ENCODE measurements at places on chromosomes 1 and 21. TPM values are rescaled to one million over a fixed set of nuclear protein-coding genes. Genes with fewer than 3 reads are reported as not detected.

DNA sequence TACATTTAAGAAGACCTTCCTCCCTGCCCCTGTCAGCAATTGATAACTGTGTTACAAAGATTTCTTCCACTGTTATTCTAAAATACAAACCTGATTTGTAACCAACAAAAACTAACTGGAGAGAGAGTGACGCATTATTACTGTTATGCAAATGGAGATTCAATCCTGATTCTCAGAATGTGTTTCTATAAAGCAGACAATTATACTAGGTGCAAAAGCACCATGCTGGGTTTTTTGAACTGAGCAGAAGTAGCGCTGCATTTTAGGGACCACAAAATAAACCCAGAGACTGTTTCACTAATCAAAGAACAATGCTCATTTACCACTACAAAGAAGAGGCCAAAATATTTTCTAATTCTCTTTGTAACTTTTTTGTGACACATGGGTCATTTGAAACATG lies 13.6 kb upstream of the GBP6 start:
- no peak for DNase-seq

DNA sequence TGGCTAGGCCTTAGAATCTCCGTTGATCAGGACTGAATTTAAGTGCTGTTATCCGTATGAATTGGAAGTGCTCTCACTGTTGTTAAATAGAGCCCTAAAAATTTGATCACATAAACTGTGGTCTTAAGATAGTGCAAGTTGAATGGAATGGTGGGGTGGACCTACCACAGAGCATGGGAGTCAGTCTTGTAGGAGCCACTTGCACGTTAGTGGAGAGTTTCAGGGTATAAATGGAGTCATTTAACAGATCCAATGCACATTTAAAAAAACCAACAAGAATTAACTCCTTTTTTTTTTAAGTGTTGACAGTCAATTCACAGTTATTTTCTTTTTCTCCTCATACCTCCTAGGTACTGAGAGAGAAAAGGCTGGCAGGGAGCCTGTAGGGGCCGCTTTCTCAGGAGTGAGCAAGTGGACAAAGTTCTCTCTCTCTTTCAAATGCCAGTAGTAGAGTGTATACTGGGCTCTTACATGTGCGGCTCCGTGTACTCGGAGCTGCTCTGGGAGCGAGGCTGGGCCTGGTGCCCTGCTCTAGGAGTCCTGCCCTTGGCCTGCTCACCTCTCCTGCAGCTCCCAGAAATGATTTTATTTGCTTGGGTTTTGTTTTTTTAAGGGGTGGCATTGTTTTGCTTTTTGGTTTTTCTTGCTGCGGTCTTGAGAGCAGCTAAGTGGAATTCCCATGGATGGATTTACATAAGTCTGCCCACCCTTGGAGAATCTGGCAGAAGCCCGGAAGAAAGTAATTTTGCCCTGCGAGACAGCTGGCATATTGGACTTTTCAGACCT lies 91.3 kb downstream of the ATP5PO start:
- DNase-seq = no peak

The DEPDC1 gene
- polyA plus RNA-seq = 9.8 TPM

The SLC9C2 gene
- not detected for polyA plus RNA-seq

- DNase-seq = no peak
Observed at GRCh38 chr1:1778663-1779319, 521 bp upstream of the NADK start.

The TFF3 gene
- not detected for polyA plus RNA-seq

GRCh38 chr1:168096296-168097165 lies 40.2 kb downstream of the GPR161 start:
- no peak for DNase-seq

The ZMYND12 gene
- 0.36 TPM for polyA plus RNA-seq

The TMEM269 gene
- not detected for polyA plus RNA-seq

All from AG04450 (cell line).